Activated CD8-positive, alpha-beta T cell treated with anti-CD3 and anti-CD28 coated beads, Interleukin-2, amount 10 ng/mL, durations not matched to agents 7 days and 5 days (primary cell): ENCODE measurements at places on chromosomes 11 and 22. TPM values are rescaled to one million over a fixed set of nuclear protein-coding genes. Genes with fewer than 3 reads are reported as not detected.

GRCh38 chr11:118838905-118839553, 44.7 kb upstream of the CXCR5 start:
- peaks cover 3% of the 10 kb centered on the region for H3K36me3 ChIP-seq
- no peak for DNase-seq
- H3K4me1 ChIP-seq = peaks cover 28% of the 10 kb centered on the region

DNA sequence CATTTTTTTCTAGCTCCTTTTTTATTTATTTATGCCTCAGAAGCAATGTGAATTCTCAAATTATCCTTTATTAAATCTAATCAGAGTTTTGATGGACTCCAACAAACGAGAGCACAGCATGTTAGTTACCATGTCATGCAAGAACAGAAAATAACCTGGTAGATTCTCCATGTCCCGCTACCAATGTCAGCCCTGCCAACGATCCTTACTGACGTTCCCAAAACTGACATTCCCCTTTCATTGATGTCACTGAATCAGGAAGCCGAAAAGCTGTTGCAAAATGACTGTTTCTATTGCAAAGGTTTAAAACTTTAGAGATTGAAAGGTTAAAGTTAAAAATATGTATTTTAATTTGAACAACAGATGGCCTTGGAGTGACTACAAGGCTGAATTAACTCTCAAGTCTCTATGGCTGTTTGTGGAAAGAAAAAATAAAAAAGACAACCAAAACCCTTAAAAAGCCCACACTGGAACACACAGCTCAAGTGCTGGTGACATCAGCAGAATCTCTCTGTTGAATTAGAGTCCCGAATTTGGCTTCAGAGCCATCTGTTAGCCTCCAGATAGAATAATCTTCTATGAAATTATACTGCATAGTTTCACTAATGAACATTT, 96.8 kb downstream of the BDNF start:
- no peaks in the 10 kb centered on the region for H3K4me1 ChIP-seq
- no peak for DNase-seq
- H3K27me3 ChIP-seq = no peaks in the 10 kb centered on the region
- H3K36me3 ChIP-seq = no peaks in the 10 kb centered on the region
- H3K27ac ChIP-seq = no peak overlapping the region

DNA sequence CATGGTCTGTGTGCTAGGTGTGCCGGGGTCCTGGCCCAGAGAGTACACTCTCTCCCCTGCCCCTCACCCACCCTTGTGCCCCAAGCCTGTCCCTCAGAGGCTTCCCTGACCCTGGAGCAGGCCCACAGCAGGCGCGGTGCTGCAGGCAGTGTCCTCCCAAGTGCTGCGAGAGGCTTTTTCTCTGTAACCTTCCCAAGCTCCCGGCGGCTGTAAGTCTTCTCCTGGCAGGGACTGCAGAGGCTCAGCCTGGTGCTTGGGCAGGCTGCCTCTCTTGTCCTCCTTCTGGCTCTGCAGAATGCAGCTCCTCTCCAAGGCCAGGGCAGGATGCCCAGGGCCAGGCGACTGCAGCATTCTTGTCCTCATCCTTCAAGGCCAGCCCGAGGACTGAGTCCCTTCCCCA, 15.9 kb downstream of the RFPL1 start:
- H3K27me3 ChIP-seq = no peaks in the 10 kb centered on the region
- H3K4me1 ChIP-seq = no peaks in the 10 kb centered on the region
- H3K27ac ChIP-seq = no peak overlapping the region
- no peak overlapping the region for H3K4me3 ChIP-seq
- H3K36me3 ChIP-seq = no peaks in the 10 kb centered on the region

GRCh38 chr11:47510209-47510608, 42.7 kb downstream of the CELF1 start:
- H3K4me1 ChIP-seq = peaks cover 62% of the 10 kb centered on the region
- DNase-seq = no peak
- H3K36me3 ChIP-seq = peaks cover 13% of the 10 kb centered on the region
- no peak overlapping the region for H3K4me3 ChIP-seq

DNA sequence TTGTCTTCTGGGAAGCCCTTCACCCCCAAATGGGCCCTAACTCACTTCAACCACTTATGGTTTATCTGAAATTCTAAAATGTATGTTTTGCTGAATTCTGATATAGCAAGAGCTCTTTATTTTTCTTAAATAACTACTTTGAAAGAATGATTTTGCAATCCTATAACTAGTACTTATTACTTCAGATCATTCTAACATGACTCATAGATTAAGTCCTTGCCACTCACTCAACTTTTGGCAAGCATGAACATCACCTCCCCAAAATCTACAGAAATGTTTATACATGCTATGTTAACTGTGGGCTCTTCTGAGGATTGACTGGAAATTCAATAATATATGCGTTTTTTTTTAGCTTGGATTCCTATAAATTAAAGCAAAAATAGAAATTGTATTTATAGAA, 367.4 kb upstream of the FAT3 start:
- no peaks in the 10 kb centered on the region for H3K27me3 ChIP-seq
- no peak for DNase-seq
- no peaks in the 10 kb centered on the region for H3K4me1 ChIP-seq
- H3K27ac ChIP-seq = no peak overlapping the region

GRCh38 chr22:40485813-40486667, 115.6 kb downstream of the SGSM3 start:
- peaks cover 6% of the 10 kb centered on the region for H3K36me3 ChIP-seq
- no peak for DNase-seq
- H3K4me3 ChIP-seq = no peak overlapping the region
- no peaks in the 10 kb centered on the region for H3K27me3 ChIP-seq
- H3K4me1 ChIP-seq = peaks cover 32% of the 10 kb centered on the region

- peaks cover 35% of the 10 kb centered on the region for H3K4me1 ChIP-seq
- no peaks in the 10 kb centered on the region for H3K27me3 ChIP-seq
- H3K27ac ChIP-seq = peak overlapping the region; percentile 46
- H3K4me3 ChIP-seq = no peak overlapping the region
- H3K36me3 ChIP-seq = peaks cover 78% of the 10 kb centered on the region
- DNase-seq = no peak
Observed at GRCh38 chr22:35410663-35411034, 10.7 kb downstream of the MCM5 start.

DNA sequence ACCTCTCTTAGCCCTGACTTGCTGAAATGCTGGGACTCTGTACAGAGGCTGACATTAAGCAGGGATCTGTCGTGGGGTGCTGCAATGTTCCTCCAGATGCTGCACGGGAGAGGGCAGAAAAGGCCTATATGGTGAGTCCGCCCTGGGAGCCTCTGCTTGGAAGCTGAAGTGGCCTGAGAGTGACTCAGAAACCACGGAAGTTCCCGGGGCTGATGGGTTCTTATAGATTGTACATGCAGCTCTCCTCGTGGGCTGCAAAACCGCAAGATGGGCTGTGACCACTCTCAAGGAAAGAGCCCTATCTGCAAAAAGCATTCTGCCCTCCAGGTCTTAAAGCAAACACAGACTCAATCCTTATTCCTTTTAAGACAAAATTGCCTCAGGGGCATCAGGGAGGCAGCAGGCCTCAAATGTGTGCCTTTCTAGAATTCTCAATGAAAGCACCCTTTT, 5.8 kb upstream of the SLC43A3 start:
- DNase-seq = peak; percentile 35
- H3K36me3 ChIP-seq = no peaks in the 10 kb centered on the region
- no peak overlapping the region for H3K27ac ChIP-seq
- H3K4me1 ChIP-seq = peaks cover 5% of the 10 kb centered on the region
- peaks cover 16% of the 10 kb centered on the region for H3K27me3 ChIP-seq
- H3K4me3 ChIP-seq = no peak overlapping the region

DNA sequence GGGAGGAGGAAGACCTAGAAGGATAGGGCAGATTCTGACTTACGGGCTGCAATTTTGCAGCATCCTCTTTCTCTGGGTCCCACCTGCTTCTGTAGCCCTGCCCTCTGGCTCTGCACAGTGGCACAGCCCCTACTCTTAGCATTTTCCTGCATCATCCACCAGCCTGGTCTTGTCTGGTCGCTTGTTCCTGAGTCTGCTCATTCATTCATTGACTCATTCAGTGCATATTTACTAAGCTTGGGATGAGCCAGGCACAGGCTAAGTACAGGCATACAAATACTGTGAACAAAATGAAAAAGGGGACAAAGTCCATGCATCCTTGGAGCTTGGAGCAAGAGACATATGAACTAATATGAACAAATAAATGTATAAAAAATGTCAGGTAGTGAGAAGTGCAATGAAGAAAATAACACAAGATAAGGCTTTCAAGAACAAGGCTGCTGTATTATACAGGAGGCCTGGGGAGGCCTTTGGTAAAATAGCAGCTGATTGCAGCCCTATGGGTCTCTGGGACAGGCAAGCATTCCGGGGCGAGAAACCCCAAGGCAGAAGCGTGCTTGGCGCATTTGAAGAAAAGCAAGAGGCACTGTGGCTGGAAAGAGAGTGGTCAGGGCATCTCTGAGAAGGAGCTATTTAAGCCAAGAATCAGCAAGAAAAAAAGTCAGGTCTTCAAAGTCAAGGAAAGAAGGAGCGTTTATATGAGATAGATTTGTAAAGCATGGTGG, 108.0 kb upstream of the ALX4 start:
- H3K4me3 ChIP-seq = no peak overlapping the region
- no peaks in the 10 kb centered on the region for H3K36me3 ChIP-seq
- no peak overlapping the region for H3K27ac ChIP-seq
- no peaks in the 10 kb centered on the region for H3K4me1 ChIP-seq
- DNase-seq = no peak

GRCh38 chr11:77080643-77081210, 14.0 kb downstream of the CAPN5 start:
- no peak for DNase-seq
- H3K4me3 ChIP-seq = no peak overlapping the region
- peaks cover 32% of the 10 kb centered on the region for H3K4me1 ChIP-seq
- H3K27ac ChIP-seq = no peak overlapping the region
- H3K27me3 ChIP-seq = peaks cover 15% of the 10 kb centered on the region
- H3K36me3 ChIP-seq = no peaks in the 10 kb centered on the region

- H3K27ac ChIP-seq = no peak overlapping the region
- no peaks in the 10 kb centered on the region for H3K27me3 ChIP-seq
- no peak for DNase-seq
Observed at GRCh38 chr22:35072925-35073324, 7.0 kb downstream of the ISX start.

GRCh38 chr11:102256251-102256650, 61.0 kb upstream of the BIRC3 start:
- H3K36me3 ChIP-seq = no peaks in the 10 kb centered on the region
- H3K27ac ChIP-seq = no peak overlapping the region
- H3K27me3 ChIP-seq = no peaks in the 10 kb centered on the region
- no peaks in the 10 kb centered on the region for H3K4me1 ChIP-seq
- H3K4me3 ChIP-seq = no peak overlapping the region

The P4HA3 gene
- total RNA-seq = not detected

The APOL3 gene
- total RNA-seq = 80.2 TPM

The PPP2R1B gene
- 56.4 TPM for total RNA-seq

The BCO2 gene
- 1.9 TPM for total RNA-seq

The HEPN1 gene
- not detected for total RNA-seq

The USP2 gene
- total RNA-seq = 0.68 TPM

The CDC42EP1 gene
- total RNA-seq = 0.13 TPM

The MOV10L1 gene
- not detected for total RNA-seq

The CYTH4 gene
- 107 TPM for total RNA-seq

The GLB1L3 gene
- 3.8 TPM for total RNA-seq

The MFRP gene
- not detected for total RNA-seq

The THAP7 gene
- total RNA-seq = 31.7 TPM

The DNHD1 gene
- total RNA-seq = 18.5 TPM
